Posterior vena cava (tissue), 2 donors: ENCODE measurements at places on chromosomes 2 and 18.

DNA sequence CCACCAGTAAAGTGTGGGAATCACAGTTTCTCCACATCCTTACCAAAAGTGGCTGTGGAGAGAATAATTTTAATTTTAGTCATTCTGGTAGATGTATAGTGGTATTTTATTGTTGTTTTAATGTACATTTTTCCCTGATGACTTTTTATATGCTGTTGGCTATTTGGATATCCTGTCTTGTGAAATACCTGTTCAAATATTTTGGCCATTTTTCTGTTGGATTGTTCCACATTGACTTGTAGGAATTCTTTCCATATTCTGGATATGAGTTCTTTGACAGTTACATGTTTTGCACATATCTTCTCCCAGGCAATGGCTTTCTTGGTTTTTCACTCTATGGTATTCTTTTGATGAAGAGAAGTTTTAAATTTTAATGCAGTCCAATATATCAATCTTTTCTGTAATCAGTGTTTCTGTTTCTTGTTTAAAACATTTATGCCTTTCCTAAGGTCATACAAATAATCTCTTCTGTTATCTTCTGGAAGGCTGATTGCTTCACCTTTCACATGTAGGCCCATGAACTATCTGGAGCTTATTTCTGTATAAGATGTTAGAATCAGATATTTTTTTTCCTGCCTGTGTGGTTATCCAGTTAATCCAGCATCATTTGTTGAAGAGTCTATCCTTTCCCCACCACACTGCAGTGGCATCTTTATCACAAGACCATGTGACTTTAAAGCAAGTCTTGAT lies 19.0 kb downstream of the AFTPH start:
- DNase-seq, result no peak

DNA sequence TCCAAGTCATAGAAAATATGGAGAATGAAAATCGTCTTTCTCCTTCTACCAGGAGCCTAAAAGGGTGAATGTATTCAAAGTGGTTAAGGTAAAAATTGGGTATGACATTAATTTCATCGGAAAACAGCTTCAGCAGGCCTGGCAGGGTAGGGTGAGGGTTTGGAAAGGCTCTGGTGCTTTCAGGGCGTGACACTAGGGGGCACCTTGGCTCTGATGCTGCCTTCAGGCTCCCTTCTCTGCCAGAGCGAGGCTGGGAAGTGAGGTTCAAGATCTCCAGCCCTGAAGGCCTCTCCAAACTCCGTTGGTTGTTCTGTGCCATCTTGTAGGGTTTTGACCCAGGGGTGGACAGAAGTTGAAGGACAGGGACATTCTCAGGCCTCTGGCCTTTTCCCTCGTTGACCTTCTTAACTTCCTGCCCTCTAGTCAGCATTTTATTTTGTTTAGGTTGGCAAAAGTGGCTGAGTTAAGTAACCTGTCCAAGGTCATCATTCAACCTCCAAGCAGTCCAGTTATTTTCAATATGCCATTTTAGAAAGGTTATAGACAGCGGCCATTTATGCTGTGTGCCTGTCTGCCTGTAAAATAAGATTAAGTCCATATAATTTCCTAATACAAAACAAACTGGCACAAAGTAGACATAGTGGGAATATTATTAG lies 40.3 kb downstream of the EML6 start:
- DNase-seq, result no peak

- DNase-seq, result no peak
Measured at GRCh38 chr18:46310258-46310657, 206.1 kb downstream of the HAUS1 start.

DNA sequence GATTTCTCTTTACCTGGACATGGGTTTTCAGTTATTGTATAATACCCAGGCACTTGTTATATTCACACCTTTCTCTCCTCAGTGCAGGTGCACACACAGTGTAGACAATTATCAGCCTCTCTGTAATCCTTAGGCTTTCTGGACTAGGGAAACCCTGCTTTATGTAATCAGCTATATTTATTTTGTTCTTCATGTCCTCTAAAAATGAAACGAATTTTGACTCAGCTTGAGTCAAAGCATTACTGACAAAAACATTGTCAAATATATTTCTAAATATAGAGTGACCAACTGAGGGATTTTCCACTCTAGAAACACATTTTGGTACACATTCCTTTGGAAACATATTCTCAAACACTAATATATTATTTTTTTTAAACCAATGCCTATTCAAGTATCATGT lies 144.8 kb upstream of the GULP1 start:
- no peak for DNase-seq

DNA sequence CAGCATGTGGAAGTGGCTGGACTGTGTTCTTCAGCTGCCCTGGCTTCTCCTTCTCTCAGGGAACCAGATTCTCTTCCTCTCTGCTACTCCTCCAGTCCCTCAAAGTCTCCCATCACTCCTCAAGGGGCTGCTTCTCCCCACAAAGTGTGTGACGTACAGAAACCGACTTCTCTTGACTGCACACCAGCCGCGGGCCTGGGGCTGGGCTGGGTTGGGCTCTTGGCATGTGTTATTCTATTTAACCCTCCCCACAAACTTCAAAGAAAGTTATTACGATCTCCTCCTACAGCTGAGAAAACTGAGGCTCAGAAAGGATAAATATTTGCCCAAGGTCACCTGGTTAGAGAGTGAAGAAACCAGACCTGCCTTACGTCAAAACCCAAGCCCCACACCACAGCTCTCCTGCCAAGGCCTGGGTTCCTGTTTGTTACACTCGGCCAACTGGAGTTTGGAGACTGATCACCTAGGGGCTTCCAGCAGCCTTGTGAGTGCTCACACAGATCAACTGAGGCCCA lies 269.0 kb downstream of the TFCP2L1 start:
- no peak for DNase-seq

DNA sequence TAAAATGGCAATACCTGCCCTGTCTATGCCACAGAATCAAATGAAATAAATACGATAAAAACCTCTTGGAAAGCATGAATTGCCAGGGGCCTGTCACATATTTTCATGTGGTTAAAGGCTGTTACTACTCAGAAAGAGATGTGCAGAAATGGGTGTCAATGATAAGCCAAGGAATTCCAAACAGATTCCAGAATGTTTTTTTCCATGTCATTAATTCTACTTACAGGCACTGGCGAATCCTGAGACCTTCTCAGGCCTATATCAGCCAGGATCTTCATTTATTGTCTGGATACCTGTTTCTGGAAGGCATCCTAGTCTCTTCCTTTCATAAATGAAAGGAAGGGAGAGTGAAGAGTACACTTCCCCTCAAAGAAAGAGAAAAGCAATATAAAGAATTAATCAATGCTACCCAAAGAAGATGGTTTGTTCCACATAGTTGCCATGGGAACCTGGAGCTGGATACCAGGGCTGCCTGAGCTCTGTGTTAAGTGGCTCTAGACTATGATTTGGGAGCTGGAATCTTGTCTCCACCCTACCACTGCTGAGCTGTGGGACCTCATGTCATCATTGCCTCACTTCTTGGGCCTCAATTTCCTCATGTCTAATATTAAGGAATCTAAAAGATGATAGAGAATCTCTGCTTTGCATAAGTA lies 335.1 kb upstream of the SKOR2 start:
- no peak for DNase-seq

DNA sequence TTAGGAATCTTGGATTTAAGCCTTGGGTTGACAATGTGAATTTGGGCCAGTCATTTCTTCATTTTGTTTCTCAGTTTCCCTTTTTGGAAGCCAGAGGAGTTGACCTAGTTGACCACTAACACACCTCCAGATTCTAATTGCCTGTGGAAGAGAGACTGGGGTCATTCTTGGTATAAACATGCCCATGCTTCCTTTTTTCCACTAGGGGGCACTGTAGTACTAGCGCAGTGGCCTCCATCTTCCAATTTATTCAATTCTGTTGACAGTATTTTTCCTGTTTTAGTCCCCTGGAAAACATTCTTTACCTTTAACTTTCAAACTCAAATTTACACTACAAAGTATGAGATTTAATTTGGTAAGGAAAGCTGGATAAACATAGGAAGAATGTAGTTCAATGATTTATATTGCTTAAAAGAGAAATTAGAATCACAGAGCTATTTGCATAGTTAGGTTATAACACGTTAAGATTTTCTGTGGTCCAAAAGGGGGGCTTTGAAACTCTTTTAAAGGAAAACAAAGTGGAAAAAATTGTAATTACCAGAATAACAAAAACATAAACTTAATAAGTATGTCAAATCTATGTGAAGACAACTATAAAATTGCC lies 57.5 kb upstream of the AGPS start:
- DNase-seq, result no peak

GRCh38 chr2:235518322-235519090 lies 24.7 kb downstream of the AGAP1 start:
- DNase-seq, result peak; percentile 66

- DNase-seq, result peak; percentile 49
Measured at GRCh38 chr2:10271946-10272345, 30.8 kb upstream of the HPCAL1 start.

DNA sequence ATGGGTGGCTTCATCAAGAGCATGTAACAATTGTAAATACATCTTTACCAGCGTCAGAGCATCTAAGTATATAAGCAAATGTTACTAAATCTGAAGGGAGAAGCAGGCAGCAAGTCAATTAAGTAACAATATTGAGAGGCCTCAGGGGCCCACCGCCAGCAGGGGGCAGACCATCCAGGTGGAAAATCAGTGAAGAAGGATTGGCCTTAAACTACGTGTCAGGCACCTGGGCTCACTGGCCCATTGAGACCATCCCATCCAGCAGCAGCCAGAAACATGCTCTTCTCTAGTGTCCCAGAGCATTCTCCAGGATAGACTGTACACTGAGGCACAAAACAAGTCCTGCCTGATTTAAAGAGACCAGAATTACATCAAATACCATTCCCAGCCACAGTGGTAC lies 96.2 kb upstream of the SNTG2 start:
- no peak for DNase-seq

DNA sequence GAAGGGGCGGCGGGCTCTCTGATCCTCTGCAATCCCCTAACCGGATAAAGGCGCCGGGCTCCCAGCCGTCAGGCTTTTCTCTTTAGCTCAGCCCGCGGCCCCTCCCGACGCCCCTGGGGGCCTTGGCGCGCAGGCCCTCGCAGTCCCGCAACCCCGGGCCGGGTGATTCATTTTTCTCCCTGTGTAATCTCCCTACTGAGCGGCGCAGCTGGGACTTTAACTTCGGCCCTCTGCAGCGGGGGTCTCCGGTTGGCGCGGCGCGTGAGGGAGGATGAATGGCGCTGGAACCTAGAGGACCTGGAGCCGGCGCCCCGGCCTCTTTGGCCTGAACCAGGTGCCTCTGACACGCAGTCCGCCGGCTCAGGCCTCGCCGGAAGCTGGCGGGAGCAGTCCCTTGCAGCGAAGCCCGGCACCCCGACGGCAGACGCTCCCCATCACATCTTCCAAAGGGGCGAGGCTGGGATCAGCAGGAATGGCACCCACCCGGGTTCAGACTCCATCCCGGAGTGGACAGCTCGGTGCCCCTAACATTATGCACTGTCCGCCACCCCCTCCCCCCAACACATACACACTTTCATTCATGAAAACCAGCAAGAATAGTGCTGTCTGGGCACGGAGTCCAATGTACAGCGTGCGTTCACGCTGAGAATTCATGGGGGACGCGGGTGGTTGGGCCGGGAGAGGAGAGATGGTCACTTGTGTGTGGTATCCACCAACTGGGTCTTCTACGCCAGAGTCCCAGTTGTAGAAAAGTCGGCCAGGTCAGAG lies 1.2 kb downstream of the CNGA3 start:
- DNase-seq, result no peak

- no peak for DNase-seq
Measured at GRCh38 chr2:170143045-170143717, 34.8 kb upstream of the MYO3B start.

DNA sequence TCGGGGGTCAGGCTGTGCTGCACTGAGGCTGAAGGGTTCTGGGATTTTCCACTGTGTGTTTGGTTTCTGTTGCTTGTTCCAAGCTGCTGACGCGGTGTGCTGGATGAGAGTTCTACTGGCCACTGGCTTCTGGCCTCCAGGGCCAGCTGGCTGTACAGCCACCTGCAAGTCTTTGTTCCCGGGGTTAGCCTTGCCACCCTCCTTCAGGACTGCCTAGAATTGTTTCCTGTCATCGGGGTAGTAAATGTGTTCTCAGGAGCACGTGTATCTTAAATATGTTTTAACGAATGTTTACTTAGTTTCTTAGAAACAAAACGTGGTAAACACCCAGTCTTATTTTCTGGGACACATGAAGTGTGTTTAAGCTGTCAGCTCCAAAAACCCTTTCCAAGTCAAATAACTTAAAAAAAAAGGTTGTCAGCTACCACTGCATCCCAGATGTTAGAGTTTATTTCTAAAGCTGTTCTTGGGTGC lies 231.2 kb downstream of the AGAP1 start:
- DNase-seq, result no peak

- DNase-seq, result no peak
Measured at GRCh38 chr2:200446612-200447011, 63.3 kb downstream of the KCTD18 start.

DNA sequence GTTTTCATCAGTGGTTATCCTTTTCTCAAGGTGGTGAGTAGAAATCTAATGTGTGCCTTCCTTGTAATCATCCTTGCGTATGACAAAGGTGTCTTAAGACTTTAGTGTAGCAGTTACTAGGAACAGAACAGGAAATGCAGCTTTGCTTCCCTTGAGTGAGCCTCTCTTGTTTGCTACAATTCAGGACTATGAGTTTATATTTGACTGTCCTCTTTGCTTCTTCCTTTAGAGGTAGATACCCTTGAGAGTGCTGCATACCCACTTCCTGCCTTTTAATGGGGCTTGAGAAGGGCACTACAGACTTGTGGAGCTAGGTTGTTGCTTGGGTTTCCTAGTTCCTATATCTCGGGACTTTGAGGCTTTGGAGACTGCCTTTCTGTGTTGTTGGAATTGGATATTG lies 3.8 kb downstream of the KCNJ13 start:
- no peak for DNase-seq

- no peak for DNase-seq
Measured at GRCh38 chr2:236968101-236968879, 117.4 kb upstream of the COPS8 start.

GRCh38 chr2:149089068-149089467 lies 50.6 kb downstream of the LYPD6B start:
- no peak for DNase-seq

DNA sequence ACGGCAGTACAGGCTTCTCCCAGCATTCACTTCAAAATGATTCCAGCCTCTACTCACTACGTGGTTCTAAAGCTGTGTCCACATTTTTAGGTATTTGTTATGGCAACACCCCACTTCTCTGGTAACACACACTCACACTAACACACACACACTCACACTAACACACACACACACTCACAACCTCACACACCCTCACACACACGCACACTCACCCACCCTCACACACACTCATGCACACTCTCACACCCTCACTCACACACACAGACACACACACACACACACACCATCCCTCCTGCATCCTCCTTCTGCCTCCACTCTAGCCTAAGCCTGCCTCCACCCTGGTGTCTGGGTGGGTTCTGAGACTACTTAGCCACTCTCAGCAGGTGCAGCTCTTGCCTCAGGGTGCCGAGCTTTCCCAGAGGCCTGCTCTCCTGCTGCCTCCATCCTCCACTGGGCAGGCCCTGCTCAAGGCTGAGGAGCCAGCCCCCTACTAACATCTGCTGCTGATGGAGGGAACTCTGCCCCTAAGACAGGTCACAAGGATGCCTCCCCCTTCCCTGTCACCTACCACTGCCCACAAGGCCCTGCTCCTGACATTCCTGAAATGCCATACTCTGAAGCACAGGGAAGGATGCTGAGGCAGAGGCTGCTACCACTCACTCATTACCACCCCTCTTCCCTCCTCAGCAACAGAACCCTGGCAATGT lies 63.9 kb downstream of the NCAPH start:
- DNase-seq, result peak; percentile 37

GRCh38 chr2:210626849-210627248 lies 70.5 kb downstream of the CPS1 start:
- no peak for DNase-seq
